Ascending aorta (tissue), 2 donors: ENCODE measurements at places on chromosomes 16 and 17. TPM values are rescaled to one million over a fixed set of nuclear protein-coding genes. Genes with fewer than 3 reads are reported as not detected.

The AIPL1 gene
- not detected for total RNA-seq

The CD300E gene
- 0.21 TPM for total RNA-seq

The MYL4 gene
- total RNA-seq = not detected

The EIF5A gene
- 248 TPM for total RNA-seq

The HLF gene
- 11.3 TPM for total RNA-seq

DNA sequence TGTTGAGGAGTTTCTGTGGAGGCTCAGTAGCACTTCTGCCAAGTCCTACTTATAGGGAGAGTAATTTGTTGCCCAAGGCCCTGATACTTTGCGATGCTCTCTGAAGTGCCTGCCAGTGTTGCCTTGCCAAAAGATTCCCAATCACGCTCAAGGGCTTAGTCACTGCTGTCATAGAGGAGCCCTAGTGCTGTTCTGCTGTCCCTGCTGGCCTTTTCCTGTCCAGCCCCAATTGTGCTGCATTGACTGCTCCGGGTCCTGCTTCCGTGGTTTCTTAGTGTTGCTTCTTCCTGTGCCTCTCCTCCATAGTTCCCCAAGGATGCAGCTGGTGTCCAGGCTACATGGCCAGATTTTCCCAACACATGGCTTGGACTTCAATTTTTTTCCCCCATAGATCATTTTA, 13.9 kb downstream of the NUP93 start:
- no peak overlapping the region for H3K27ac ChIP-seq
- peaks cover 29% of the 10 kb centered on the region for H3K4me1 ChIP-seq
- H3K36me3 ChIP-seq = no peaks in the 10 kb centered on the region
- H3K27me3 ChIP-seq = no peaks in the 10 kb centered on the region
- DNase-seq = no peak

DNA sequence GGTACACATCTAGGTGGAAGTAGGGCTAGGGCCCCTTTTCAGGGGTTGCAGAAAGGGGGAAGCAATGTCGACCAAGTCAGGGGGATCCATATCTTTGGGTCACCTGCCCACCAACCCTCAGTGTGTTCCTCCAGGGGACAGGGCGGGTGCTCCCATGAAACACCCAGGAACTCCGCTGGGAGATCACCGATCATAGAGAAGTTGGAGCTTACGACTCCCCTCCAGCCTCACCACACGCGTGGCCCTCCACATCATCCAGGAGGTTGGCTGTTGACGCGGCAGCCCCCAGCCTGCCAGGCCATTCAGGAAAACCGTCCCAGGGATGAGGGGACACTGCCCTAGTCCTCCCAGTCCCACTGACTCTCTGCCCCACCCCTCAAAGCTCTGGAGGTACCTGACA, 17.3 kb upstream of the MRPS23 start:
- H3K27me3 ChIP-seq = no peaks in the 10 kb centered on the region
- DNase-seq = no peak
- H3K4me1 ChIP-seq = peaks cover 37% of the 10 kb centered on the region

DNA sequence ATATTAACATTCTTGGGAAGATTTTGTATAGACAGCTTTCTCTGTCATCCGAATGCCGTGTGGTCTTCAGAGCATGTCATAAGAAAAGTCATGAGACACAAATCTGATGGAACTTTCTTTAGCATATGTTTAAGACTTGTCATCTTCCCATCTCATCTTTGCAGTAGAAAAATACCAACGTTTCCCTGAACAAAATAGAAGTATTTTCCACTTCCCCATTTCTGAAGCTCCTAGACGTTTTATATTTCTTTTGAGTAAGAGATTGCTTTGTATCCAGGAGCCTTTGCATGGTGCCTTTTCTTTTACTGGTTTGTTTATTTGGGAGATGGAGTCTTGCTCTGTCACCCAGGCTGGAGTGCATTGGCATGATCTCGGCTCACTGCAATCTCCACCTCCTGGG, 235.1 kb downstream of the PRKCA start:
- no peak for DNase-seq
- no peak overlapping the region for H3K4me3 ChIP-seq
- H3K4me1 ChIP-seq = no peaks in the 10 kb centered on the region
